ENCODE measurements at places on chromosomes 11 and 22. TPM values are rescaled to one million over a fixed set of nuclear protein-coding genes. Genes with fewer than 3 reads are reported as not detected.

Gene CEP164
- total RNA-seq, result 26.2 TPM

Gene OR6X1
- total RNA-seq, result not detected

DNA sequence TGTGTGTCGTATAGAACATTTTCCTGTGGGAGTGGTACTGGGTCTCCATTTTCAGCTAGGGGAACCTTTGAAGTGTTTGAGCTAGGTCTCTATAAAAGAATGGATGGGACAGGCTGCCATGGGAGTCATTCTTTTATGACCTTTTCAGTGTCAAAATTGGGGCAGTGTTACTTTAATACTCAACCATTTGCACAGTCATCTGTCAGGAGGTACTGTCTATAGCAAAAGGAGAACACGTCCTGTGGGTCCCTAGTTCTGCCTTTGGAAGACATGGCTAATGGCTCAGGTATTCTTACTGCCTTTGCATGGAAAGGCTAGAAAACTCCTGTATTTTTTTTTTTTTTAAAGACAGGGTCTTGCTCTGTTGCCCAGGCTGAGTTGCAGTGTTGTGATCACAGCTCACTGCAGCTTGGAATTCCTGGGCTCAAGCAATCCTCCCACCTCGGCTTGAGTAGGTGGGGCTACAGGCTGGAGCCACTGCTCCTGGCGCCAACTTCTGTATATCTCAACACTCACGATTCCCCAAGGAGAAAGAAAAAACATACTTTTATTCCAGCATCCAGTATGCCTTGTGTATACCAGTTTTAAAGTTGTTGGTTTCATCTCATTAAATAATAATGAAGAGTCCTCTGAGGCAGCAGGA is 2.1 kb upstream of the ATF4 start:
- no peak for DNase-seq

DNA sequence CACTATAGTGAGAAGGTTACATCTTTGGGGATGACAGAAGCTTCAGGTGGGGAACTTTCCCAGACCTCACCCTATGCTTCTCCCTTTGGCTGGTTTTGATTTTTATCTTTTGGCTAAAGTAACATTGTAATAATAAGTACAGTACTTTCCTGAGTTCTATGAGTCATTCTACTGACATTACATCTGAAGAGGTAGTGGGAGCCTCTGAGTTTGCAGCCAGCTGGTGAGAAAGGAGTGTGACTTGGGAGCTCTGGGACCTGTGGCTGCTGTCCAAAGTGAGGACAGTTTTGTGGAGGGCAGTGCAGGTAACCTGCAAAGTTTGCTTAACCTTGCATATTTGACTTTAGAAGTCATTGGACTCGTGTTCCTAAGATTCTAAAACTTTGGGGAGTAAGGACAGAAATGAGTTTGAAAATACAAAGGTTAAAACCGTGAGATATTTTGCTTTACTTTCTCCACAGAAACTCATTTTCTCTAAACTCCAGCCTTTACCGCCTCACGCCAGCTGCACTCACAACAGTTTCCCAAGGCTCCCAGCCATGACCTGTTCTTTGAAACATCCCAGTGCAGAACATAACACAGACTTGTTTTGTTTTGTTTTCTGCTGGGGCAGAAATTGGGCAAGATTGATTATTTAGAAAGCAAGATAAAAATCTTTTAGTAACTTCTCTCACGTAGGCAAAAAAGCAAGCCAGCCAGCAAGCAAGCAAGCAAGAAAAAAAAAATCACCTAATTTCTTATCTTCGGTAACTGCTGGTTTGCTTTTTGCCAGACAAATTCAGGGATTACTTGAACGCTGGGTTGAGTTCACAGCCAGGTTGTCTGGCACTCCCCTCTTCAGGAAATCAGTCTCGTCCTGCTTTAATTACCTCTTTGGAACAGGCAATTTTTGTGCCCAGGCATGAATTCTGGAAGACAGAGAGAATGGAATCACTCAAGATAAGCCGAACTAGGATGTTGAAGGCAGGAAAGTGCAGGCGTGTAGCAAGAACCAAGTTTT is 478.3 kb upstream of the ISX start:
- no peak for DNase-seq

All from mucosa of descending colon (tissue), 3 donors.